ENCODE measurements at places on chromosomes 1 and 21.

DNA sequence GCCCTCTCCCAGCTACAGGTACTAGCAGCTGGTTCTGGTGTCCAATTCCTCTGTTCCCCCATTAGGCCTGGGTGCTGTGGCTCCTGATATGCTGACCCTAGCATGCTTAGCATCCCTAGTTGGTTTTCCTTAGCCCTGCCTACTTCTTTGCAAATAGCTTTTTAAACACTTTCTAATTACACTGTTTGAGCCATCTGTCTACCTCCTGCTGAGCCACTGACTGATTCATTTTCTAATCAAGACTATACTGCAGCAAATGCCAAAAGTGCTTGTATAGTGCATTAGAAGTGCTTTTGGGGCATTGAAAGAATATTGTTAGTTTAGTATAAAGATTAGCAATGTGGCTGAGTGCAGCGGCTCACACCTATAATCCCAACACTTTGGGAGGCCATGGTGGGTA lies 36.3 kb downstream of the ERICH3 start:
- DNase-seq: no peak

GRCh38 chr1:95002540-95003432 lies 70.0 kb downstream of the ALG14 start:
- no peak for DNase-seq

DNA sequence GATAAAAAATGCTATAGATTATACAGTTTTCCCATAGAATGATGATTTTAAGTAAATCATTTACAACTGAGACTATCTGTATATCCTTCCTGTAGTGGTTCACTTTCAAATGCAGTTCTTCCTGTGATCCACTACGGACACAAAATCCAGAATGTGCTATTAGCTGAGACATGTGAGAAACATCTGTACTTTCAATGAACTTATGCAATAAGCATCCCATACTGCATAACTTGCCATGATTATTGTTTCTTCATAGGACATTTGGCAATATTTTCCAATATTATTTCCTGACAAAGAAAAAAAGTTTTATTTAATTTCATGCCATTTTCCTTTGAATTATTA lies 83.5 kb upstream of the PRDX6 start:
- DNase-seq: no peak

DNA sequence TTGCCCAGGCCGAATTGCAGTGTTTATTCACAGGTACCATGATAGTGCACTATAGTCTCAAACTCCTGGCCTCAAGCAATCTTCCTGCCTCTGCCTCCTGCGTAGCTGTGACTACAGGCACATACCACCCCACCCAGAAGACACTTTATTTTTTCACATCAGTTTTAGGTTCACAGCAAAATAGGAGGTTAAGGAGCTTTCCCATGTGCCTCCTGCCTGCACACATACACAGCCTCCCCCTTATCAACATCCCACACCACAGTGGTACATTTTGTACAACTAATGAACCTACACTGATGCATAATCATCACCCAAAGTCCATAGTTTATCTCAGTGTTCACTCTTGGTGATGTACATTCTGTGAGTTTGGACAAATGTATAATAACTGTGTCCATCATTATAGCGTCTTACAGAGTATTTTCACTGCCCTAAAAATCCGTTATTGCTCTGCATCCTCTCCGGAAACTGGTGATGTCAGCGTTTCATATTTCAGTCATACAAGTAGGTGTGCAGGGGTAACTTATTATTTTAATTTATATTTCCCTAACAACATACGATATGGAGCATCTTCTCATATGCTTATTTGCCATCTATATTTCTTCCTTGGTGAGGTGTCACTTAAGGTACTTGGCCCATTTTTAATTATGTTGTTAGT lies 23.2 kb downstream of the OR13G1 start:
- DNase-seq: no peak

GRCh38 chr1:227092069-227092468 lies 152.0 kb downstream of the COQ8A start:
- no peak for DNase-seq

DNA sequence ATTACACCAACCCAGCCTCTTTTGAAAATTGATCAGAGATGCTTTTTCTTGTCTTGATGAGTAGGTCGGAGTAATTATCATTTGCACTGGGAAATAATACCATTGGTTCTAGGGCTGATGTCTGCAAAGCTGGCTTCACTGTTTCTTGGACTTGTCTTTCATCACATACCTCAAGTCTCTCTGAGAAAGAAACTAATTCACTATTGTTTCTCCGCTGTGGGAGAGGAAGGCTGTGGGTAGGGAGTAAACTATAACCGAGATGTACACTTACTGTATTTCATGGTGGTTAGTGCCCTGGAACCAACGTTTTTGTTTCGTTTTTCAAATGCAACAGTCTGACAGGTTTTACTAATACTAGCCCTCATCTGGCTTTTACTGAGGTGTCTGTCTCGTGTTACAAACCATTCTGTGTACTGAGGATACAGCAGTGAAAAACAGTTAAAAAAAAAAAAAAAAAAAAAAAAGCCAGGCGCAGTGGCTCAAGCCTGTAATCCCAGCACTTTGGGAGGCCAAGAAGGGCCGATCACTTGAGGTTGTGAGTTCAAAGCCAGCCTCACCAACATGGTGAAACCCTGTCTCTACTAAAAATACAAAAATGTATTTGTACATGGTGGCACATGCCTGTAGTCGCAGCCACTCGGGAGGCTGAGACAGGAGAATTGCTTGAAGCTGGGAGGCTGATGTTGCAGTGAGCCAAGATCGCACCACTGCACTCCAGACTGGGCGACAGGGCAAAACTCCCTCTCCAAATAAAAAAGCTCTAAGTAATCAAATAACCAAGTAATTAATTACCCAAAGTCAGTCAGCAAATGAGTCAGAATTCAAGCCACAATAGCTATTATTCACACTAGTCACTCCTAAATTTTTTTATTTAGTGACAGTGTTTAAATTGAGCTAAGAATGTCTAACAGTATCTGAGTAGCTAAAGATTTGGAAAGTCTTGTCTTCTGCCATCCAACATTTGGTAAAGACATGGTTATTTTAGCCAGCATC lies 23.3 kb downstream of the TOMM20 start:
- peak; percentile 47 for DNase-seq

DNA sequence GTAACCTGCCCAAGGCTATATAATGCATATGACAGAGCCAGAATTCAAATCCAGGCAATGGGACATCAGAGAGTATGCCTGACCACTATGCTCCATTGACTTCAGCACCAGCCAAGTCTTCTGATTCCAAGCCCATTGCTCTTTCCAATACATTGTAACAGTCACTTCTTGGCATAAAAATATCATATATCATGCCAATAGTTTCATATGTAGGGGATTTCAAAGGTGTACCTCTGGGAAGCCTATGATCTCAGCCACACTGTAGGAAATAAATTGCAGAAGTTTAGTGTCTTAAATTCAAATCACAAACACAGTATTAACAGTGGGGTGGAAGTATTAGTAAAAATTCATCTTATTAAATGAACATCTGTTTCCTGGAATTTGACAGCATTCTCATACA lies 30.0 kb upstream of the ROR1 start:
- no peak for DNase-seq

GRCh38 chr1:27599605-27600497 lies 4.1 kb downstream of the AHDC1 start:
- no peak for DNase-seq

- no peak for DNase-seq
Measured at GRCh38 chr1:209434631-209435217, 148.8 kb upstream of the CAMK1G start.

- no peak for DNase-seq
Measured at GRCh38 chr1:192879406-192879805, 70.6 kb downstream of the RGS2 start.

GRCh38 chr1:57017717-57018116 lies 51.9 kb upstream of the C8B start:
- no peak for DNase-seq

- no peak for DNase-seq
Measured at GRCh38 chr1:248593226-248593625, 4.3 kb downstream of the OR2T10 start.

- no peak for DNase-seq
Measured at GRCh38 chr1:182185842-182186756, 124.6 kb upstream of the ZNF648 start.
